ENCODE measurements at places on chromosomes 12 and 14.

DNA sequence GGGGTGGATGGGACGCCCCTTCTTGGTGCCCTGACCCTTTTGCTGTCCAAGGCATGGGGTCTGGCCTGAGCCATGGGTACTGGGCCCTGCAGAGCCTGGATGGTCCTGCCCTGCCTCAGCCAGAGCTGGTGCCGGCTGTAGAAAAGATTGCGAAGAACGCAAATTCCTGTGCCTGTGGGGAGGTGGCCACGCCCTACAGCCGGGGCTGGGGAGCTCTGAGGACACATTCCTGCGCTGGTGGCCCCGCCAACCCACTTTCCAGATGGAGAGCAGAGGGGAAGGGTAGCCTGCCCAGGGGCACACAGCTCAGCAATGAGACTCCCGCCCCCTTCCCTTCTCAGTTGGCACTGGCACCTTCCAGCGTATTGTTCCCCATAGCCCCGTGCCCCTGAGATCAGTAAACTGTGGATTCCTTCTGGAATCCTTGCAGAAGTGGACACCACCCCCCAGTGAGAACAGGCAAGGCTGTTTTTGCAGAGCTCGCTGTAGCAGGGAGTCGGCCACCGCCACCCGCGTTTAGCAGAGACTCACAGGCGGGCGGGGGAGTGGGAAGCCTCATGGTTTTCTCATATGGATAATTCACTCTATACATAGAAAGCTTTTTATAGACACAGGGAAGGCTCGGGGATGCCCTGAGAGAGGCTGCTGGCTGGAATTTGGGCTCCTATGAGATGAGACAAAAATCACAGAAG is 8.6 kb downstream of the INF2 start:
- no peak for DNase-seq

- DNase-seq = no peak
These were observed 11.4 kb upstream of the ORAI1 start for GRCh38 chr12:121614872-121615467.

- no peak for DNase-seq
These were observed 87.4 kb downstream of the PAPOLA start for GRCh38 chr14:96589577-96589976.

- no peak for DNase-seq
These were observed 1050.0 kb downstream of the GALC start for GRCh38 chr14:86942936-86943335.

DNA sequence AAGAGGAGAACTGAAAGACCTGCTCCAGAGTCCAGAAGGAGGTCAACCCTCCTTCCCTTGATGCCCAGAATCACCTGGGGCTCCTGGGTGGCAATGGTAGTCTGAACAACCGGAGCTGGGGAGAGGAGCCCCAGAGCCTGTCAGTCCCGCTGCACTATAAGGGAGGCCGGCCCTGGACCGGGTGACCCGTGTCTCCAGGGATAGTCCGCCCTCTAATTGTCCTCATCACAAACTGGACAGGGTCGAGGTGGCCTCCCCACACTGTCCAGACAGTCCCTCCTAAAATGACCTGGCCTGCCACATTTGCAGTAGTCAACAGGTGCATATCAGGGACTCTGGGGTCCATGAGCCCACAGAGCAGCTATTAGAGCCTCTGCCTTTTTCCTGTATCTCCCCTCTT is 43.2 kb downstream of the HSD17B6 start:
- no peak for DNase-seq

DNA sequence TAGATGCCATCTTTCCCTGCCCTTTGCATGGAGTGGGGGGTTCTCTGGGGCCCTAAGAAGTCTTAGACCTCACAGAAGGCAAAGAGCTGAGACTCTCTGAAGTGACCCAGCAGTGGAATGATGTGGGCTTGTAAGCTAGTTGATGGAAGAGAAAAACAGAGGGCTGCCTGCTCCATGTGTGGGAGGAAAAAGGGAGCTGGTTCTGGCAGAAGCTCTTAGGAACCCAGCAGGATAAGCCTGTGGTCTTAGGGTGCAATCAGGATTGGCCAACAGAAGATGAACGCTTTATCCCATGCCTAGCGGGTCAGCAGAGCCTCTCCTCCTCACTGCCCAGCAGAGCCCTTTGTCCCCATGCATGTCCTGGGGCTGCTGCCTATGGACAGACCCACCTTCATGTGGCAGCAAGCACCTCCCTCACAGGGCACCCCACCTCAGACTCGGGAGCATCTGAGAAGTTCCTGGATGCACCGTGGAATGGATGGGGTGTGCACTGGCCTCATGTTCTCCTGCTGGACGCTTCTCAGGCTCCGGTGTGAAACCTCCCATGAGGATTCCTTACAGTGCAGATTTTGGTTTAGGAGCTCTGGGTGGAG is 152.7 kb downstream of the ADGRD1 start:
- DNase-seq = no peak

- DNase-seq = no peak
These were observed 10.6 kb downstream of the METAP2 start for GRCh38 chr12:95484524-95484923.

DNA sequence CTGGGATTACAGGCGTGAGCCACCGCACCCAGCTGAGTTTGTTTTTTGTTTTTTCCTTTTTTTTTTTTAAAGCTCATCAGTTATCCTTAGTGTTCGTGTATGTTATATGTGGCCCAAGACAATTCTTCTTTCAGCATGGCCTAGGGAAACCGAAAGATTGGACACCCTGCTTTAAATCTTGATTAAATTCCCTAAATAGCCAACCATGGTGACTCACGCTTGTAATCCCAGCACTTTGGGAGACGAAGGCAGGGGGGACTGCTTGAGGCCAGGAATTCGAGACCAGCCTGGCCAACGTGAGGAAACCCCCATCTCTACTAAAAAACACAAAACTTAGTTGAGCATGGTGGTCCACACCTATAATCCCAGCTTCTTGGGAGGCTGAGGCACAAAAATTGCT is 131.1 kb downstream of the MED13L start:
- DNase-seq = no peak

DNA sequence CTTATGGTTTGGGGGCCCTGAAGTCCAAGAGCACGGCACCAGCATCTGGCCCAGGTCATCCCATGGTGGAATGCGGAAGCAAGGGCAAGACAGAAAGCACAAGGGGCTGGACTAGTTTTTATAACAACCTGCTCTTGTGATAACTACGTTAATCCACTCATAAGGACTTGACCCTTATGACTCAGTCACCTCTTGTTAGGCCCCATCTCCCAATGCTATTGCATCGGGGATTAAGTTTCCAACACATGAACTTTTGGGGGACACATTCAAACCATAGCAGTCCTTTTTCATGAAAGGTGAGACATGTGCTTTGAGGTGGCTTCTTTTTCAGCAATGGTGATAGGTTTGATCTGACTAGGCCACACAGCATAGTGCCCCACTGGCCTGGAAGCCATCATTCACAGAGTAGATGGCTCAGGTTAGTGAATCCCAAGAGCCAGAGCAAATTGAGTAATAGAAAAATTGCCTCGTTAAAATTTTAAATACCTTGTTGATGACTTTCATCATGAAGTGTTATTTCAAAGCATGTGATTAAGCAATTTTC is 12.1 kb downstream of the FRMD6 start:
- no peak for DNase-seq

- DNase-seq = no peak
These were observed 8.9 kb upstream of the RPLP0 start for GRCh38 chr12:120209851-120210250.

DNA sequence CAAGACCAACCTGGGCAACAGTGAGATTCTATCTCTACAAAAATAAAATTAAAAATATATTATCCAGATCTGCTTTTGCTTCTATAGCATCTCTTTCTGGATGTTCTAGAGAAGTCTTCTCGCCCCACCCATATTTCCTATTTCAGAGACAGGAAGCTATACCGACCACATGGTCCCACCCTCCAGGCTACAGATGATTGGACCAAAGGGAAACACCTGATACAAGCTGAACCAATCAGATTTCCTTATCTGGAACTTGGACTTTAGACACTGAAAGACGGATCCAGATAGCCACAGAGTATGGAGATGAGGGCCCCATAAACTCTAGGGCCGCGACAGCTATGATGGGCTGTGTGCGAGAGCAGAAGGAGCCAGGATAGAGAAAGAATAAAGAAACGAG is 48.7 kb downstream of the CCDC60 start:
- DNase-seq = no peak

GRCh38 chr12:50936821-50937530 is 15.4 kb upstream of the HIGD1C start:
- DNase-seq = no peak

- DNase-seq = no peak
These were observed 66.4 kb downstream of the CHST11 start for GRCh38 chr12:104522985-104523722.

DNA sequence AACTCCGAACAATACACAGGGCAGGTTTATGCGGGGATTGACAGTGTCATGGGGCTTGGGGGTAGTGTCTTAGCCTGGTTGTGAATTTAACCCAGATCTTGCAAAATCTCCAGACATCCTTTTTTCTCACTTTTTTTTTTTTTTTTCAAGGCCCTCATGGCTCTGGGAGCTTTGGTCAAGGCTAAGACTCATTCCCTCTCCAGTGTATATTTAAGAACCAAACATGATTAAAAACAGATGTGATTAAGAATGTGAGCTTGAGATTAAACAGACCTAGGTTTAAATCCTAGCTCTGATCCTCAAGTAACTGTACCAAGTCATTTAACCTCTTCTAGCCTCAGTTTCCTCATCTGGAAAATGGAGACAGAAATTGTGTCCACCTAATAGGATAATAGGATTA is 151.7 kb upstream of the FUT8 start:
- DNase-seq = no peak

DNA sequence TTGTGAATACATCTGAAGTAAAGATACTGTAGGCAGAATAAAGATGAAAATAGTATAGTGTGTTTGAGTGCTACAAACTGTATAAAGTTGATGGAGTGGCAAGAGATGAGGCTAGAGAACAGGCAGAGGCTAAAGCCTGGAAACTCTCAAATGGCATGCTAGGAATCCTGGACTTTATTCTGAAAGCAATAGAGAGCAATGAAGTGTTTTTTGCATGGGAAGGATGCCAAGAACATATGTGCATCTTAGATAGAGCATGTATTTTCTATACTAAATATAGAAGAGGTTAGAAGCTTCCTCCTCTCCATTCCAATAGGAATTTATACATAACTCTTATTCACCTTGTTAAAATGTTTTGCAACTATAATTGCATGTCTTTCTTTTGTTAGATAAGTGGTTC is 86.3 kb upstream of the TMTC2 start:
- no peak for DNase-seq

- no peak for DNase-seq
These were observed 33.0 kb upstream of the BICDL1 start for GRCh38 chr12:119956047-119956446.

DNA sequence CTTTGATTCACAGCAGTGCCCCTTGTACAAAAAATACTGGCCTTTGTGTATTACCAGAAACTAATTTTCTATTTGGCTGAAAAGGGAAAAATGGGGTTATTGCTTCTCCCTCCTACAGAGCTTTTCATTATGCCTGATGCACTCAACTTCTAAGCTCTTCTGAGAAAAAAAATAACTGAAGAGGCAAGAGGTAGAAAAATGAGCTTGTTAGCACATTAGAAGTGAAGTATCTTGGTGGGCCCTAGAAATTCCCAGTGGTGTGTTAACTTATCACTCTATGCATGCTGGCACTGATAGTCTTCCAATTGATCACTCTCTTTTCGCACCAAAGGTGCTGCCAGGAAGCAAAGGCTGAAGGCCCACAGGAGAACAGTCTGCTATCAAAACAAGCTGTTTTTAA is 17.1 kb downstream of the INSM2 start:
- DNase-seq = no peak

DNA sequence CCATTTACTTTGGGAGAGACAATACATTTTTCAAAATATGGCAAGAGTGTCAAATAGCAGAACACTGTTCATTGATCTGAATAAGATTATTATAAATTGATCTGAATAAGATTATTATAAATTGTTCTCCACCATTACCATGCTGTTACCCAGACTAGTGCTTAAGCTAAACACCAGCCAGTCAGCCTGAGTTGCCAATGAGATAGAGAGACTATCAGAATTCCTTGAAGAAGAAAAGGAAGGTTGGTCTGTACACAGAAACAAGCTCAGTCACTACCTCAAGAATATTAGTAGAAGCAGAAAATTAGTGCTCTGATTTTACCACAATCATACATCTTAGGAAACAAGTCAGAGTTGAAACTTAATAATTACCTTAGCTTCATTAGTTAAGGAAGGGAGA is 469.8 kb downstream of the FOXG1 start:
- DNase-seq = no peak

GRCh38 chr14:65411656-65412031 is 886 bp upstream of the FUT8 start:
- DNase-seq = peak; percentile 50

- no peak for DNase-seq
These were observed 28.2 kb downstream of the FOXN3 start for GRCh38 chr14:89388853-89389252.

GRCh38 chr14:90034156-90034555 is 27.6 kb upstream of the KCNK13 start:
- no peak for DNase-seq

DNA sequence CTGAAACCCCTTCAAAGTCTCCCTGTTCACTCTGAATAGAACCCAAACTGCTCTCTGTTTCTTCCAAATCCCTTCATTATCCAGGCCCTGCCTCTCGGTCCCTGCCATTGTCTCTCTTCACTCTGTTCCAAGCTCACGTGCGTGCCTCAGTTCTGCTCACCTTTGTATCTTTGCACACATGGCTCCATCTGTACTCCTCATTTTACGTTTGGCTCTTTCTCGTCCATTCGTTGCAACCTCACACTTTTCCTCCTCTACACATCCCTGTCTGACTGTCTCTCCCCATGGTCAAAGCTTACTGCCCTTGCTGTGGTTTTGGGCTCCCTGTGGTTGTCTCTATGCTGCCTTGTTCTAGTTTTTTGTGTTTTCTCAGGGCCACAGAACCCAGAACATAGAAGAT is 1054.5 kb downstream of the BCL11B start:
- DNase-seq = no peak

- DNase-seq = no peak
These were observed 6.3 kb upstream of the DCAF4 start for GRCh38 chr14:72920008-72920407.

DNA sequence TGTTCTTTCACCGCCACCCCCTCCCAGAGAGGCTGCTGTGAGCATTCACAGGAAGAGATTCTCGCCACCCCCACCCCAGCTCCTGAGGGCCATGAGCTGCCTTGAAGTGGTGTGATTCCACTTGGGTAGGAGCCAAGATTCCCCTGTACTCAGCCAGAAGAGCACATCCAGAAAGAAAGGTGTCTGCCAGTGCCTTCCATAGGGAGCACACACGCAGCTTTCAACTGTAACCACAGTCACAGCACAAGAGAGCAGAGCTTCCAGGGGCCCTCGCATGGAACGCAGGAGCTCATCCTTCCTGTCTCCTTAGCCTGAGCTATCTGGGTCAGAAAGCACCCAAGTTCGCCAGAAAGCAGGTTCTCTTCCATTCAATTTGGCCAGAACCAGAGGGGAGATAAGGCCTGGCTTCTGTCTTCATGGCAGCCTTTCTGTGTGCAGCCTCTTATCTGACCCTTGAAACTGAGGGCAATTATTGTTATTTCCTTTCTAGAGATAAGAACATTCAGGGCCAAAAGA is 66.6 kb upstream of the SCN8A start:
- no peak for DNase-seq

DNA sequence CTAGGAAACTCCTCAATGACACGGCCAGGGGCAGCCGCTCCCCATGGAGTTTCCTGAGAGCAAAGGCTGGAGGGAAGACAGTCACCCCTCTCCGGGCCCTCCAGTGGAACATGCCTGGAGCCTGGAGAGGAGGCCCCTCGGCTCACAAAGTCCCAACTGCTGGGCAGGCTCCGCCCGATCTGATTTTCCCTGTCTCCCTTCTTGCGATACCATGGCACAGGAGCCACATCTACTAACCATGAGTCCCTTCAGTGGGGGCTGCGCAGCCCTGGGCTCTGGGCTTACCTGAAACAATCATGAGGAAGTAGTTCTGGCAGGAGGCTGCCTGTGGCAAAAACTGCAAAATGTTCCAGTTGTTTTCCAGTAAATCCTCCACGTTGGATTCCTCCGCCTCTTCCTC is 15.3 kb downstream of the P2RX2 start:
- DNase-seq = no peak
